ENCODE measurements at places on chromosomes 3 and 15. TPM values are rescaled to one million over a fixed set of nuclear protein-coding genes. Genes with fewer than 3 reads are reported as not detected.
A peak's percentile ranks its signal among the peaks of the same experiment; 100 is the strongest.

Gene RLBP1
- total RNA-seq = not detected

Gene ATP10A
- total RNA-seq = 55.0 TPM

Gene APOD
- 301 TPM for total RNA-seq

Gene CLDN16
- not detected for total RNA-seq

Gene DNASE1L3
- total RNA-seq = 19.8 TPM

DNA sequence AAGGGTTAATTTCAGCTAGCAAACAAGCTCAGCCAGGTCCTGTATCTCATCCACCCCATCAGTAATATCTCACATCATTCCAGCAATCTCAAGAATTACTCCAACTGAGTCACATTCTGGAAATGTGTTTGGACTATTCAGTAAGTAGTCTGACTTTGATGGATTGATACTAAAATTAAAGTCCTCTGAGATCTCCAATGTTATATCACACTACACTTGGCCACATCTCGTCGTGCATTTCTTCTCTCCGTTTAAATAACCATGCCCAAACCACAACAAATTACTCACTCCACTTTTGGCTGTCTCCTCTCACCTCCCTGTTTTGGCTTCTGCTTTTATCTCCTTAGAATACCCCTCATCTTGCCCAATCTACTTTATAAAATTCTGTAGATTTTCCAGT, 292.2 kb downstream of the PYDC2 start:
- DNase-seq = no peak

- DNase-seq = peak; percentile 30
Observed at GRCh38 chr3:10437272-10437994, 68.0 kb downstream of the ATP2B2 start.

DNA sequence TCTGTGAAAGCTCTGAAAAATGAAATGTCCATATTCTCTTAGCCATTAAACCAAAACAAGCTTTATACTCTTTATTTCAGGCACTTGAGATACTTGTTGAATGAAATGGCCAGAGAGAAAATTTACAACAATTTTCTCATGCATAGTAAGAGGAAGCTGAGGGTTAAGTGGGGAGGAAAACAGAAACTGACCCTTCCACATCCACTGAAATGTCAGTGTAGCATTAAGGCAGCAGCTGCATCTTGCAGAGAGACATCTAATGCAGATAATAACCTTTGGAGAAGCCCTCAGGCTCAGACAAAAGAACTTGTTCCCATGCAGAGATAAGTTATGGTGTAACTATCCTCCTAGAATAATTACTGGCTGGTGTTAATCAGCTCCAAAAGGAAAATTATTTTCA, 34.0 kb downstream of the ZDHHC23 start:
- no peak for DNase-seq

DNA sequence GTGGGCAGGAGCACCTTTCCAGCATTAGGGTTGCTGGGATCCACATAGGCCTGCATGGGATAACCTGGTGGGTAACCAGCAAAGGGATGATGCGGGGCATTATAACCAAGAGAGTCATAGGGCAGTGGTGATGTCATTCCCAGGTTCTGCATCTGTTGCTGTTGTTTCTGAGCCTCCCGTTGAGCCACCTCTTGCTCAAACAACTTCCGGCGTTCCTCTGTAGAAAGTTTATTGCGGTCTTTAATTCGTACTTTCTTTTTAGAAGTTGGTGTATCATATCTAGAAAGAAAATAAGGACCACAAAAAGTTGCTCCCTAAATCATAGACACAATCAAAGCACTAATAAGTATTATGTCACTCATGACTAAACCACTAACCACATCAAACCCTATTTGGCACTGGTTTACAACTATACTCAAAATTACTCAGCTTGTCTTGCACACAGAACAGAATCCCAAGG, 77.8 kb downstream of the NBEAL2 start:
- DNase-seq = no peak

DNA sequence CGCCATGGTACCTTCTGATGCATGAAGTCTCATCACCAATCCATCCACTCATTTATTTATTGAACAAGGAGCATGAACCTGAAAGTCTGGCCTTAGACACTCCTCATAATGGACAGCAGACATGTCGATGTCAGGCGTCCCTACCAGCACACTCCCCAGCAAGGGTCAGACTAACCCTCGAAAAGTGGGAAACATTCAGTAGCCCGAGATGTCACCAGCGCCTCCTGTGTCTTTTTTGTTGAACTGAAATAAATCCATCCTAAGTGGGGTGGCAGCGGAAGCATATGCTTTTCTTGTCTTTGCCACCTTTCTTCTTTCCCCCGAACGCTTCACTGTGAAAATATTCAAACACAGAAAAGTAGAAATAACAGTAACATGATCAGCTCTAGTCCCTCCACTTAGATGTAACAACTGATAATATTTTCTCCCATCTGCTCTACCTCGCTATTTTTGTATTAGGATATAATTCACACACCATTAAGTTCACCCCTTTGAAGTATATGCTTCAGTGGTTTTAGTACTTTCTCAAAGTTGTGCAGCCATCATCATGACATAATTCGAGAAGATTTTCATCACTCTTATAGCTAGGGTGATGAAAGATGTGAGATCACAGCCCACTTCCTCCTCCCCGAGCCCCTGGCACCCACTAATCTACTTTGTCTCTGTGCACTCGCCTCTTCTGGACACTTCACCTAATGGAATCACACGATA, 121.6 kb downstream of the ADAMTS17 start:
- DNase-seq = no peak

DNA sequence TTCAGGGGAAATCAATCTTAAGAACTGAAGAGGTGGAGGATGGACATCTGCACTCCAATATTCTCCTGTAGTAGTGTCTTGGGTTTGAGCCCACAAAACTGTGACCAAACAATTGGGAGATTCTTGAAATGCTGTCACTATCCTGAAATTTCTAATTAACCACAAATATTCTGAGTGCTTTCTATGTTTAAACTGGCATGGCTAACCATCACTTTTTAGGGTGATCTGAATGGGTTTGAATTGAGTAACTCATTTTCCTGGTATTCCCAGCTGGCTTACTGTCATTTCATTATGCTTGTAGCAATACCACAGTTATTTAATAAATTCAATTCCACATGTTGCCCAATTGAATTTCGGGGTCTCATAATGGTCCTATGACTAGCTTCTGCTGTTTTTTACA, 216.9 kb upstream of the DCBLD2 start:
- DNase-seq = no peak

DNA sequence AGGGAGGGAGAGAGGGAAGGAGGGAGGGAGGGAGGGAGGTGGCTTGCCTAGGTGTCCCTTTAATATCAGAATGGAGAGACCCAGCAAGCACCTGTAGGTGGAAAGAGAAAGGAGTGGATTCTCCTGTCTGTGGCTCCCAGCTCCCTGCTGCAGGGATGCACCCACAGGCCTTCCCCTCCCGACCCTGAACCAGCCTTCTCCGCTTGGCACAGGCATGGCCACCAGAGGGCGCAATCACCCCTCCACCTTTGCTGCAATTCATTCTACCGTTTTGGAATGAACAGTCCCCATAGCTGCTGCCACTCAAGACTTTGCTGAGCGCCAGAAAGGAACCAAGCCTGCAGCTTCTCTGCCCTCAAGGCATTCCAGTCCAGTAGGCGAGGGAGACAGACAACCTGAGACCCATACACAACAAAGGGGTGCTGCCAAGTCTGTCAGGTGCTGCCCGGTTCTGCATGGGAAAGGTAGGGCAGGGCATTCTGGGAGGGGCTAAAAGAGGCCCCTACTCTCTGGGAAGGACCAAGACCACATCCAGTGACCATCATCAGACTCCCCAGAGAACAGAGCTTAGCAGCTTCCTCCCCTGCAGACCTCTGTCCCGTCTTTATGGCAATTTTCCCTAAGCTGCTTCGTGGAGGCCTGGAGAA, 4.9 kb downstream of the TLR9 start:
- DNase-seq = peak; percentile 90

DNA sequence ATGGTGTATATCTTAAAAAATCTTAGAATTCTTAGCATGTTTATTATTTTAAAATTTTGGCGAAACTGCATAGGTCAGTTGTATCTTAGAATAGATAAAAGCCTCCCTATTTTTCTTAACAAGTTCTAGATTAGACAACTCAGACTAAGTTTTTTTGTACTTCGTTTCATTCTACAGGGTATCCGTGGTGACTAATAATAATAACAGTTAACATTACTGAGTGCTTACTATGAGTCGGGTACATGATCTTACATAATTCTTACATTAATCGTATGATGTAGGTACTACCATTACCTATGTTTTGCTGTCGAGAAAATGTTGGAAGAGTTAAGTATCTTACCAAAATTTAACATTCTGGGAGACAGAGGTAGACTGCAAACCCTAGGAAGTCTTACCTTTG, 60.7 kb downstream of the UBE2E2 start:
- no peak for DNase-seq

DNA sequence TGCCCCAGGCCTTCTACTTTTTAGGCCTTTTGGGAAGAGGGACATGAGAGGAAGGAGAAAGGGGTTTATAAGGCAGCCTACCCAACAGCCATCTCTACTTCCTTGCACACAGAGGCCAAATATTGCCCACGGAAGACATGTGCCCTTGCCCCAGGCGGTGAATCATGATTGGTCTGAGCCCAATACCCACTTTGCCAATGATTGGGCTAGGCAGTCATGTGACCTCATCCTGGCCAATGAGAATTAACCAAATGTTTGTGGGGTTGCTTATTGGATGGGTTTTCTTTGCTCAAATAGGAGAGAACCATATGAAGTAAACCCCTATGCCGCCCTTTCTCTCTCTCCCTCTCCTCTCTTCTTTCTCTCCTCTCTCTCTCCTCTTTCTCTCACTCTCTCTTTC, 42.2 kb upstream of the ATP1B3 start:
- DNase-seq = no peak

DNA sequence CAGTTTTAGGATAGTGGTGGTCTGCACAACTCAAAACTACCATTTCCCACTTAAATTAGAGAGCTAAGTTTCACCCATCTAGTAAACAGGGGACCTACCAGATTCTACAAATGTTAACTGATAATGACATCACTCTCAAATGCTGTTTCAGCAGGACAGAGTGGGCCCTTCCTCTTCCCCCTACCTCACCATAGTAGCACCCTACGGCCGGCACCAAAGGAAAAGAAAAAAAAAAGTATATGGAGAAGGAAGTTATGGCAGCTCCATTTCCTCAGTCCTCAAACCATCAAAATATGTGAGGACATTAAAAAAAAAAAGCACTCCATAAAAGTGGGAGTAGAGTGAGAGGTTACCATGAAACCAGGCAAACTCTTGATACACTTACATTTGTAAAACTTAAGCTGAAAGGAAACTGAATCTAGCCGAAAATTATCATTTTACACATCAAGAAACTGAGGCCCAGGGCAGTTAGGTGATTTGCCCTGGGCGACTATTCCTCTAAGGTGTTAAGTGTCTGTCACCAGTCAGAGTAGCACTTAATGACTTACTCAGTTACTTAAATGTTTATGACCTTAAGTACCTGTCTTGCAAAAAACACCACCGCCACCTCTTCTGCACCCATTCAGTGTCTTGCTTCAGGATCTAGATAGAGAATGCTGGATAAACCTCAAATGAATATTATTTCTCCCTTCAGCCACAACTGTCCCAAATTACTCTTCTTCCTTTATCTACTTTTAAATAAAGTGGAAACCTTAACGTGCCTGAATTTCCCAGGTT, 2.7 kb downstream of the MSL2 start:
- no peak for DNase-seq

GRCh38 chr3:168624195-168624594, 528.5 kb upstream of the GOLIM4 start:
- DNase-seq = no peak

DNA sequence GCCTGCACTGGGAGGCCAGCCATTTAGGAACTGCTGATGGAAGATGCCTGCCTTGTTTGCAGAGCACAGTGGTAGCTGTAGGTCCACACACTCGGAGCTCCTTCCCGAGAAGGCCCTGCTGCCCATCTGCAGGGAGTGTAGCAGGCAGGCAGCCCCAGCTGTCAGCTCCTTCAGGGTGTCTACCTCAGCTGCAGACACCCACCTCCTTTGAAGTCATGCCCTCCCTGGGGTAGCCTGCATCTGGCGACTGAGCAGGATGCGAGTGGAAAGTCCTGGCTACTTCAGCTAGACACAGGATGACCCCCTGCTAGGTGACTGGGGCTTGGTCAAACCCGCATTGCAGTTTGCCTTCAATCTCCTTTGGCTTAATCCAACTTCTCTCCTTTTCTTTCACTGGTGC, 93.2 kb upstream of the TLE3 start:
- peak; percentile 51 for DNase-seq

GRCh38 chr3:166110102-166110501, 272.9 kb upstream of the BCHE start:
- no peak for DNase-seq

DNA sequence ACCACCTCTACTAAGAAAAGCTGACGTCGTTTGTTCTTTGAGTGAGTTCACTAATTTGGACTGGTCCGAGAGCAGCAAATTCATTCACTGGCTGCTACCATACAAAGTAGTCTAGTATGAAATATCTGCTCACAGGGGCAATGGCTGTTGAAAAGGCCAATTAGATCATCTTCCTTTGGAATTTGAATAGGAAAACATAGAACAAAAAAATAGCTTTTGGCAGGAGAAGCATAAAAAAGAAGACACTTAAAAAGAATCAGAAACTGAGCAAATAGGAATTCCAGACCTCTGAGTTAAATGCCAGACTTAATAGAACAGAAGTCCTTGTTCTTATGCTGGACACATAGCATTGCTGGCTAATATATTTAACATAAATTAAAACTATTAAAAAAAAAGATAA, 159.3 kb downstream of the IL1RAP start:
- DNase-seq = no peak

GRCh38 chr3:71875461-71875947, 90.6 kb upstream of the PROK2 start:
- DNase-seq = peak; percentile 89

GRCh38 chr3:8366219-8366810, 135.3 kb upstream of the LMCD1 start:
- DNase-seq = no peak

DNA sequence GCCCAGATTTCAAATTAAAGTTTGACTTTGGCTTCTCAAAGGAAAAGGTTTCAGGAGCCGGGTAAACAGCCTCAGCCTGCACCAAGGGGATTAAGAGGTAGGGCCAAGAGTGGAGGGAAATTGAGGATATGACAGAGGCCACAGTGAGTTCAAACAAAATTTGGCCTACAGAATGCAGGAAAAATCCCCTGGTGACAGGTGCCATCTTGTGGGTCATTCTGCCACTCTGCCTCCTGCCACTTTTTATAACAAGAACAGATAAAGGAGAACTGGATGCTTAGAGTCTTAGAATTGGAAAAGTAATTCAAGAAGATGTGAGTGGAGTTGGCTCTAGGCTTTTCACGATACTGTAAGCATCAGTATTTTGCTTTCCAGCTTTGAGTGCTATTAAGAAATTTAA, 253.2 kb downstream of the NR2F2 start:
- DNase-seq = no peak

GRCh38 chr3:14318646-14319045, 83.8 kb upstream of the SLC6A6 start:
- DNase-seq = no peak

Data from aorta (tissue), 5 donors.